ENCODE measurements at places on chromosomes 4 and X.

DNA sequence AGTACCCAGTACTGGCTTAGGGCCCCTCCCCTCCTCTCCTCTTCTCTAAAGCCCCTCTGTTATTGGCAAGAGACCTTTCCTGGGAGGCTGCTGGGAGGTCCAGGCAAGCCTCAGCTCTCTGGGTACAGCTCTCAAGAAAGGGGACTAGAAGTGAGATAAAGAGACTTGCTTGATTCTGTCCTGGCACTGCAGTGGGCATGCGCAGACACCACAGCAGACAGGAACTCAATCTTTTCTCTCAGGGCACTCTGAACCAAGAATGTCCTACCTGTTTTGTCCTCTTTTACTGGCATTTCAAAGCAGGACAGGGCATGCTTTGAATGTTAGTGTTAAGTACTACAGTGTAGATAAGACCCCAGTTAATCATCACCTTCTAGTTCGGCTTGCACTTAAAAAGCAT, 74.9 kb downstream of the NYX start:
- no peak for DNase-seq

DNA sequence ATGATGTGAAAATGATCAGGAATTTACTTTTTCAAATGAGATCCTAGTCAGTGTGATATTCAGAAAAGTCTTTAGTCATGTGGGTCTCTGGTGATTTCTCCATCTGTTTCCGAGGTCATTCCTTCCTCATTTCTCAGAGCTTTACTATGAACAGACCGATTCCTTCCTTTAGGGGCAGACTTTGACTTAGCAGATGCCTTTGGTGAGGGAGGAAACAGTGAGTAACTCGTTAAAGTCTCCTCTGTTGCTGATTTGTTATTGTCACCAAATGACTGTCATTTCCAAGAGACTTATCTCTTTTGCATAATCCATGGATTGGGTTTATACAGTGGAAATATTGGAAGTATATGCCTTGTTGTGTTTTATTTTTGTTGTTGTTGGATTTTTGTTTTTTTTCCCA, 76.2 kb upstream of the CD99 start:
- no peak for DNase-seq

GRCh38 chr4:87087015-87087414, 133.4 kb downstream of the KLHL8 start:
- no peak for DNase-seq

DNA sequence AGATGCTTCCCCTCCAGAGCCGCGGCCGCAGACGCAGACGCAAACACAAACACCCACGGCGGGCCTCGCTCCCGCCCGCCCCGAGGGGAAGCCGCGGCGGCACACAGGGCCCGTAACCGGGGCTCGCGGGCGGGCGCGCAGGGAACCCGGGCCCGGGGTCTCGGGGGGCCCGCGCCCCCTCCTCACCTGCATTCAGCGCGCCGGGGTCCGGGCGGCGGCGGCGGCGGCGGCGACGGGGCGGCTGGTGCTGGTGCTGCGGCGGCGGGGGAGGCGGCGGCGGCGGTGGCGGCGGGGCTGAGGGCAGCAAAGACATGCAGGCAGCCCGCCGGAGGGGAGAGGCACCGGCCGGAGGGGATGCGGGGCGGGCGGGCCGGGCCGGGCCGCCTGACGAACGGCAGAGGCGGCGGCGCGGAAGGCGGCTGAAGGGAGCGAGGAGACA, 255 bp upstream of the CNOT6L start:
- no peak for DNase-seq

DNA sequence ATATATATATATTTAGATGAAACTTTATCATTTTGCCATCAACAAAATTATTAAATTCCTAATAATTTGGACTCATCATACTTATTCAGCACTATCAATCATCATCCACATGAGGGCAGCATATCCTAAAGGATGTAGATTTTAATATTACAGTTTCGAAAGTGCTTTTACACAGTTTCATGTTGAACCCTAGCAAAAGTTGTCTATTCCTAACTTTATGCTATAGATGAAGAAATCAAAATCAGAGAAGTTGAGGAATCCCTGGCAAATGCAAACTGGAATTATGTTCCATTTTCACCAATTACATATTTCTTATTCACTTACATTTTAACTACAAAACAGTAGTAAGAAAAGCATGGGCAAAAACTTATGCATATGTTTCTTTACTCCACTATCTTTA, 36.6 kb upstream of the UGT2A1 start:
- DNase-seq = no peak

DNA sequence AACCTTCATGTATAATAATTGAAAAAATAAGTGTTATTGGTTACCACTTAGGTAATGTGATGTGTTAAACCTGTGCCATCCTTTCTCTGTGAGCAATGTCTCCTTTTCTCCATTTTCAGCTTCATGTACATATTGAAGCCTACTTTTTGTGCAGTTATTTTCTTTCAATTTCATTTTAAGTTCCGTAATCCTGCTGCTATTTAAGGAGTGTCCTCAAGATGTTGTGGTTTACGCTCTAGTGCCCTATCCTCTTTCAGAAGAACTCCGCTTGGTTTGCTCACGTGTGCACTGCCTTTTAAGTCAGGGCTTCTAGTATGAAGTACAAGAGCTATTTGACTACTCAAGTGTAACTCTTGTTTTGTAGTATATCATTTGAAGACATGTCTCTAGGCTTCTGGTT, 2253.2 kb upstream of the TENM3 start:
- no peak for DNase-seq

- no peak for DNase-seq
These were observed 26.0 kb downstream of the TBC1D19 start for GRCh38 chr4:26609868-26610267.

GRCh38 chrX:86830685-86831084, 682.4 kb downstream of the DACH2 start:
- no peak for DNase-seq

- no peak for DNase-seq
These were observed 18.7 kb upstream of the ANTXR2 start for GRCh38 chr4:80091688-80092087.

DNA sequence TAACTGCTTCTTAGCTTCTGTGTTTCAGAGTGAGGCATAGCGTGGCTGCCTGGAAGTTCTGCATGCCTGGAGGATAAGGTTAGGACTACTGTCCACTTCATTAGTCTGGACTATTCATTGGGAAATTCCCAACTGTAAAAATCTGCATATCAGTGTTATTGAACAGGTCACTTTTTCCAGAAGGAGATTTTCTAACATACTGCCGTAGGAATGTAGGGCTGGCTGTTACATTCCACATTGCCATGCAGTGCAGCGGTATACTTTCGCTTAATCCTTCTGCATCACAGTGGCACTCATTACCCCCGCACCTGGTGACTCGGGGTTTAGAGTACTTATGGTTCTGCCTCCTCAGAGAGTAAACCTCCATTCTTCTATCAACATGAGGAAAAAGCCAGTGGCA, 104.6 kb downstream of the NPFFR2 start:
- no peak for DNase-seq

- no peak for DNase-seq
These were observed 27.8 kb upstream of the SLC25A6 start for GRCh38 chrX:1419545-1420355.

DNA sequence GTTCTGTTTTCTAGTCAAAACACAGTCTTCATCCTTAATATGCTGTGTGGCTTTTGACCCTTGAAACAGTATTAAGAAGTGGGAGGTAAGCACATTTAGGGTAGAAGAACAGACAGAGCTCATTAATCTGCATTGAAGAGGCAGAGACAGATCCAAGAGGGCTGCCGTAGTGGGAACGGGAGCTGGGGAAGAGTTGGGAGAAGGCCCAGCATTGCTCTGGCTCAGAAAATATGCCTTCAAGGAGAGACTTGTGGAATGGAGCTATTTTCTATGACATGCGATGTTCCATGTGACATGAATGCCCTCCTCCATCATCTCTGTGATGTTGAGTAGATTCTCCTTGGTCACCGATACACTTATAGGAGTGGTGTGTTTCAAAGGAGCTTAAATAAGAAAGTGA, 273.3 kb upstream of the BOD1L1 start:
- DNase-seq = no peak

DNA sequence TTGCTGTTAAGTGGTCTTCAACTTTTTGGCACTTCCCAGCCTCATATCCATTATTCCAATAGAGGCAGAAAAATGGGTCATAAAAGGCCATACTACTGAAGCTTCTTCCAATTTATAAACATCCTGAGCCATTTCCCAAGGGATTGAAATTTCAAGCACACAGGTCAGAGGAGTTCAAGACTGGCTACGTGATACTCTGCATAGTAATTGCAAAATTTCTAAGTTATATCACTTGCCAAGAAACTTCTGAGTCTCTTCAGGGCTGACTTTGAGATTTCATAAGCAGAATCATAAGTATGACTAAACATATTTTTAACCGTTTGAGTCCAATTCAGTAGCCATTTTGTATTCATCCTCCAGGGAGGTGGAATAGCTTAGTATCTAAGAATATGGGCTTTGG, 75.6 kb upstream of the RXFP1 start:
- DNase-seq = no peak

- DNase-seq = no peak
These were observed 223.1 kb upstream of the SLIT2 start for GRCh38 chr4:20028645-20029044.

DNA sequence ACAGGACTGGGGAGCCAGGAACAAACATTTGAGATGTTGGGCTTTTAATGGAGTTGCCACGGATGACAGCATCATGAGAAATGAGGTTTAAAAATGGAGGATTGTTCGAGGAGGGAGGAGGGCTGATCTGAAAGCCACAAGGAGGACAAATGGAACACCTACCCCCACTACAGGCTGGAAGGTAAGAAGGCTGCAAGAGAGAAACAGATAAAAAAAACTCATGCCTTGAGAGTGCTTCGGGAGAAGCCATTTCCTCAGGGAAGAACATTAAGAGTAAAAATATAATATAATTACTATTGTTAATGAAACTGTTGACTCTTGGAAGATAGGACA, 119.5 kb upstream of the MAP9 start:
- DNase-seq = no peak

DNA sequence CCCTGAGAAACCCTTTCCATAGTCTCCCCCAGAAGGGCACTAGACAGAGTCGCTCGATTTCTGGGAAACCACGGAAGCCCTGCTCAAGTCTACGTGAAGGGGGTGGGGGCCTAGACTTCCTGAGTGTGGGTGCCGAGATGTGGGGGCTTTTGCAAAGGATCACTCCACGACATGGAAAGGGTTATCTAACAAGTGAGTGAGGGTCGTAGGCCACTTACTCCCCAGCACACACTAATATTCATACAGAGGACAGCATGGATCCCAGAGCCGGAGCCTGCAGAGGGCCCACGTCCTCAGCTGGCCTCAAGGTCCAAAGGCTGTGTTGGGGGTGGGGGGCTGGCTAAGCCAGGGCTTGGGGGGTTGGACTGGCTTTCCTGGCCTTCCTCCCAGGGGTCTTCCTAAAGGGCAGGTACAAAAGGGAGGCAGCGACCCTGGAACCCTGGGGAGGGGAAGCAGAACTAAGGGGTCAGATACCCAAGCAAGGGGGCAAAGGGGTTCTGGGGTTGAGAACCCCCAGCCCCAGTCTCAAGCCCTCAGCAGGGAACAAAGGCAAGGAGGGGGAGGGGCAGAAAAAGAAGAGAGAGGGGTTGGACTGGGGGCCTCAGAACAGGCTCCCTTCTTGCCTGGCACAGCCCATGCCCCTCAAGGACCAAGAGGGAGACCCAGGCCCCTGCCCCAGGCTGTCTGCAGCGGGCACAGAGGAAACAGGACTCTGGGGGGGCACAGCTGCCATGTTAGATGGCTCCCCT, 1.6 kb downstream of the HMX1 start:
- DNase-seq = no peak

DNA sequence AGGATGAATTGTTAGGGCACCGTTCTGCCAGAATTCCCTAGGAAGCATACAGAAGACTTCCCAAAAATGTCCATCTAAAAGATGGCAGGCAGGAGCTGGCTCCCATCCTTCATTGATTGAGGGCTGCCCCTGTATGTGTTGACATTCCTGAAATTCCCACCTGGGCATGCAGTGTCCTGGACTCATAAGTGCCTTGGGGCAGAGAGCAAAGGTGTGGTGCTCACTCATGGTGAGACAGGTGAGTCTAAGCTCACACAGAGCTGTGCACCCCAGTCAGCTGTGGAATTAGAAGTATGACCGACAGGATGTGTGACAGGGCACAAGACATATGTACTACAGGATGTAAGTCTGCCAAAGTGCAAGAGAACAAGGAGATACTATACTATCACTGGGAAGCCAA, 271.9 kb downstream of the MID1IP1 start:
- DNase-seq = no peak

DNA sequence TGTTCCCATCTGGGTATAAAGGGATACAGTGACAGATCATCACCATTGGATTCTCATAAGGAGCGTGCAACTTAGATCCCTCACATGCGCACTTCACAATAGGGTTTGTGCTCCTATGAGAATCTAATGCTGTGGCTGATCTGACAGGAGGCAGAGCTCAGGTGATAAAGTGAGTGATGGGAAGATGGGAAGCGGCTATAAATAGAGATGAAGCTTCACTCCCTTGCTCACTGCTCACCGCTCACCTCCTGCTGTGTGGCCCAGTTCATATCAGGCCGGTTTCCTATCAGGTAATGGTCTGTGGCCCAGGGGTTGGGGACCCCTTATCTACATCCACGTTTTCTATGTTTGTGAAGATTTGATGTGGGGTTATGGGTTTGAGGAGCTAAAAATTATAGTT, 43.7 kb downstream of the FAT4 start:
- no peak for DNase-seq

GRCh38 chr4:123624959-123625358, 228.4 kb downstream of the SPRY1 start:
- no peak for DNase-seq

DNA sequence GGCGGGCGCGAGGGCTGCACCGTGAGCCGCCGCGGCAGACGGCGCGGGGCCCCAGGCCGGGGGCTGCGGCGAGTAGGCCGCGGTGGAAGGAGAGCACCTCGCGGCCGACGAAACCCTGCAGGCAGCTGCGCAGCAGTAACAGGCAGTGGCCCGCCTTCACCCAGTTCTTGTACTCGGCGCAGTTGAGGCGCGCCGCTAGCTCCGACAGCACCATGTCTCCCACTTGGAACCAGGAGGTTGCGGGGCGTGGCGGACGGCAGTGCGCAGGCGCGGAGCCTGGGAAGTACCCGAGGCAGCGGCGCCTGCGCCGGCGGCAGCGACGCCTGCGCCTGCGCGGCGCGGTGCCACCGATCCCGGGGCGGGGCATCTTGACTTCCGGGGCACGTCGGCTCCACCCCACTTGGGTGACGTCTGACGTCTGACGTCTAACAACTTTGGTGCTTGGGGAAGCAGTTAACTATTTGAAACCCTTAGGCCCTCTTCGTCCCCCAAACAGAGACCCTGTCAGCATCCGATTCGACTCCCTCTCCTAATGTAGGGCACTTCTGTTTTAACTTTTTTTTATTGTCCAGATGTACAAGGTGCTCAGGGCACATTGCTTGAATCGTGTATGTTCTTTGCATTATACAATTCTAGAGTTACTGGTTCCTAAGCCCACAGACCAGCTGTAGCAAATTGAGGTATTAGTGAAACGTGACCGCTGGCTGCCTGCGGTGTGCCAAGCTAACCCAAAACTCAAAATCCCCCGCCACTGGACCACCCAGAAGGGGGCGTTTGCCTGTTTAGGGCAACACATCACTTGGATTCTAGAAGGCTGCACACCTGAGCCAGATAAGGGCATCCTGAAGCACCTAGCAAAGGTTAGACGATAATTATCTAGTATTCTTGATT, at the start of gene CXorf38:
TSS of gene CXorf38 (minus strand) at position 255 of the 891 bp plus-strand sequence. CDS start at position 214, 41 bp downstream.
- DNase-seq = peak; percentile 96
